ENCODE measurements at places on chromosomes 6 and 20. TPM values are rescaled to one million over a fixed set of nuclear protein-coding genes. Genes with fewer than 3 reads are reported as not detected.

DNA sequence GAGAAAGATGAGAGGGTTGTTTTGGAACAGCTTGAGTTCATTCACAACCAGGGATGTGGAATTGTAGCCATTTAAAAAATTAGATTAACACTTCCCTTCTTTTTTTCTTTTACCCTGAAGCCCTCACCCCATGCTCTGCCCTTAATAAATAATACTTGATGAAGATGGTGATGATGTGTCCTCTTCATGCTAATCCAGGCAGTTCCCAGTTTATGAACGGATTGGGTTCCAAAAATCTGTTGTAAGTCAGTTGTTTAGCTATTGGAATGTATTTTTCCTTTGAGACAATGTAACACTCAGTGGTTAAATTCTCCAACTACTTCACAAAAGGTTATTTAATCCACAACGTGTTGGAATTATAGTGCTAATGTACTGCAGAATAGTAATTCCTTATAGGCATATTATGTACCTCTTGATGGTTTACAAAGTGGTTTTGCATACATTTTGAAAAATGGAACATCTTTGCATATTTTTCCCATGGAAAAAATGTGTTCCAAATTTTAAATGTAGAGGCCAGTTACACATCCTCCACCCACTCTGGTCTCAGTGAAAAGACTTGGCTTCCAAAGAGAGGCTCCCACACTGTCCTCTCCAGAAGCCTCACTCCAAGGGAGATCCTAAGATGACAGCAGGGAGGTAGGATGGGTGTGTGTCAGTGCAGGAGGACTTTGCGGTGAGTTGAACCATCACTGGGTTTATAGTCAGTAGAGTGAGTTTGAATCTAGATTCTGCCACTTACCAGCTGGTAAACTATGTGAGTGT lies 45.8 kb upstream of the CEP162 start:
- DNase-seq, result no peak

DNA sequence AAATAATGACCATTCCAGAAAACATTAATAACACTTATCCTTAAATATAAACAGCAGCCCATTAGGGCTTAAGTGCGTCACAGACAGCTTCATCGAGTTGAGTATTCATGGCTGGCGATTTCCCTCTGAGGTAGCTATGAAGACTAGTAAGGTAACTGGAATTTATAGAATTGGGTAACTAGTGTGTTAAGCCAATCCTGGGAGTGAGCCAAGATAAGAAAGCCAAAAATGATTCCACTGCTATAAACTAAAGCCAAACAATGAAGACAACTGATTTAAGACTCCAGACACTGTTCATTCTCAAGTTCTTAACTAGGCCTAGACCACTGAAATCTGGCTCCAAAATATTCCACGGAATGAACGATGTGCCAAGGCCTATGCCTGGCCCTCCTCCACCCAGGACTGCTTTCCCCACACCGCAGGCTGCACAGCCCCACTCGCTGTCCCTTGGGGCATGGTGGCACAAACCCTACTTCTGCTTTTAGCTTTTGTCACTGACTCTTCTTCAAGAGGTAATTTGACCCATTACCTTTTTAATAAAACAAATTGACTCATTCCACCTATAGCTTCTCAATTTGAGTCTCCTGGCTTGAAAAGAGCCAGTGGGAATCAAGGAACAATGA lies 66.0 kb downstream of the BLOC1S5 start:
- DNase-seq, result no peak

GRCh38 chr6:88302769-88303225 lies 136.7 kb upstream of the CNR1 start:
- no peak for DNase-seq

- no peak for DNase-seq
Observed at GRCh38 chr20:1186367-1186991, 1.7 kb upstream of the TMEM74B start.

DNA sequence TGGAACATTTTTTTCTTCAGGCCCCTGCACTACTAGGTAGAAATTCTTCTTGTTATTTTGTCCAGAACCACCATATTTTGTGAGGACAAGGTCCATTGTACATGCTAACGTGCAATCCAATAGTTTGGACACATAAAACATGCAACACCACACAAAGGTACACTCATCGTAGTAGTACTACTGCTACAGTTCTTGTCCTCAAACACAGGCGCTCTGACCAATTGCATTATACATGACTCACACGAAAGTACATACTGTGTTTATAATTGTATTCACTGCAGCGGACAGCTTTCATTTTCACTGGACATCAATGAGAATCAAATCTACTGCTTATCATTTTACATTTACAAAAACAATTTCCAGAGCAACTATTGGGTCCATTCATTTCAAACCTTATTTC lies 15.3 kb upstream of the SMLR1 start:
- DNase-seq, result no peak

- no peak for DNase-seq
Observed at GRCh38 chr6:157646012-157646411, 177.0 kb upstream of the SNX9 start.

DNA sequence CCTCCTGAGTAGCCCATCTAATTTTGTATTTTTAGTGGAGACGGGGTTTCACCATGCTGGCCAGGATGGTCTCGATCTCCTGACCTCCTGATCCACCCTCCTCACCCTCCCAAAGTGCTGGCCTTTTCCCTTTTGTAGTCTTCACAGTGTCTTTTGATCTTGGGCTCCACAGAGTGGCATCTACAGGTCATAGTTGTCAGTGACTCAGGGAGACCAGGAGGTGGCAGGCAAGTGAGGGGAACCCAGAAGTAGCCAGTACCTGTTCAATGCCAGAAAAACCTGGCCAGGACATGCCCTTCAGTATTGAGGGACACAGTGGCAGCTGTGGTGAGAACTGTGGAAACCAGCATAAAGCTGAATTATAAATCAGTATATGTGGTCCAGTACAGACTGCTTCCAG lies 19.6 kb downstream of the RPP21 start:
- no peak for DNase-seq

GRCh38 chr6:137240168-137240567 lies 21.0 kb upstream of the IFNGR1 start:
- DNase-seq, result no peak

DNA sequence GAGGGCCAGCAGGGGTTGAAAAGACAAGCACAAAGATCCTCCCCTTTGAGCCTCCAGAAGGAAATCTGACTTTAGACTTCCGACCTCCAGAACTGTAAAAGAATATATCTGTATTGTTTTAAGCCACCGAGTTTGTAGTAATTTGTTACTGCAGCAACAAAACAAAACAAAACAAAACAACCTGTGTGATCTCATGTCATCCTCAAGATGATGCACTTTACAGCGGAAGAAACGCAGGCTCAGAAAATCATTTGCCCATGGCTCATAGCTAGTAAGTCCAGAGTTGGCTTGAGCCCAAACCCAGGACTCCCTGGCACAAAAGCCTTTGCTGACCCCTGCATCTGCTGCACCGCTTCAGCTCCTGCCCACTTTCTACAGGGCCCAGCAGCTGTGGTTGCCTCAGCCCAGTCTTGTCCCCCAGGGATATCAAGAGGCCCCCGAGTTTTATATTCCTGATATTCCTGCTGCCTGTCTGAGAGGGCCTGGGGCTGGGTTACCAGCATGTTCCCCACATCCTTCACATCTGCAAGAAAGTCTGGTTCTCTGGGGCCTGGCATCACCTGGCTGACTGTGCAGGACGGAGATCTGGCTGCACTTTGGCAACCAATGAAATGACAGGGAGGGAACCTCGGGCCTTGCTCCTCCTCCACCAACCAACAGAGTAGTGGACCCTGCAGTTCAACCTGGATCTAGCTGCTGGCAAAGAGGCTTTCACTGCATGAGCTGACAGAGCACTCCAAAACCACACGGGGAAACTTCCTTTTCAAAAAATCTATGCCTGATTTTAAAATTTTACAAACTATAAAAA lies 56.9 kb downstream of the JPH2 start:
- DNase-seq, result no peak

GRCh38 chr6:122772724-122773415 lies 6.6 kb upstream of the FABP7 start:
- no peak for DNase-seq

GRCh38 chr20:52747845-52748284 lies 224.3 kb upstream of the TSHZ2 start:
- no peak for DNase-seq

The DNAH8 gene
- total RNA-seq, result 0.02 TPM

The HELZ2 gene
- total RNA-seq, result 28.5 TPM

The CST4 gene
- total RNA-seq, result not detected

The ADGRF1 gene
- total RNA-seq, result not detected

The CLPSL2 gene
- not detected for total RNA-seq

The KCNG1 gene
- 1.6 TPM for total RNA-seq

The MAP7 gene
- 1.3 TPM for total RNA-seq

The PRRT1 gene
- total RNA-seq, result 0.33 TPM

The KIAA1755 gene
- total RNA-seq, result not detected

The TBC1D22B gene
- total RNA-seq, result 15.7 TPM

The ZNF341 gene
- 5.9 TPM for total RNA-seq

The CST1 gene
- total RNA-seq, result not detected

The TTBK1 gene
- 0.31 TPM for total RNA-seq
